Upper lobe of right lung (tissue), 1 donor: ENCODE measurements at places on chromosomes 7 and 10. TPM values are rescaled to one million over a fixed set of nuclear protein-coding genes. Genes with fewer than 3 reads are reported as not detected.

GRCh38 chr10:1643908-1644179, 93.5 kb downstream of the ADARB2 start:
- no peaks in the 10 kb centered on the region for H3K4me1 ChIP-seq
- no peak for DNase-seq
- no peak overlapping the region for H3K4me3 ChIP-seq
- H3K27me3 ChIP-seq: peaks cover 7% of the 10 kb centered on the region

- H3K27ac ChIP-seq: no peak overlapping the region
- no peaks in the 10 kb centered on the region for H3K27me3 ChIP-seq
- DNase-seq: no peak
- no peaks in the 10 kb centered on the region for H3K4me1 ChIP-seq
These were observed 87.4 kb downstream of the BUB3 start for GRCh38 chr10:123241391-123242141.

ORC5 gene
- 13.6 TPM for total RNA-seq

DNA sequence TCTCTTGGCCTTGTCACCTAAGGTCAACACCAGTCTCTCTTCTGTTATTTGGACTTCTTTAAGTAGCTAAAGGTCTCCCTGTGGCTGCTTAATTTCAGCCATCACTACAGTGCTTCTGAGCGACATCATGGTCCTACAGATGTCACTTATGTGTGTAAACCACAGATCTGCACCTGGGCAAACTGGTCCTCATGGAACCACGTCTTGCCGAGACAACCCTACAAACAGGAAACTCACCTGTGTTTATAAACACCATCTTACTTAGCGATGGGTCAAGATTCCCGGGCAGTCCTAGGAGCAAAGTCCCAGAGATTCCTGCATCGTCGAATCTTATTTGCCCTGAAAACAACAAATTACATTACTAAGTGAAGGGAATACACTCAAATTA, 27.8 kb downstream of the KLF6 start:
- H3K27ac ChIP-seq: no peak overlapping the region
- H3K36me3 ChIP-seq: no peaks in the 10 kb centered on the region
- H3K4me1 ChIP-seq: peaks cover 11% of the 10 kb centered on the region
- no peak for DNase-seq
- H3K4me3 ChIP-seq: no peak overlapping the region

DNA sequence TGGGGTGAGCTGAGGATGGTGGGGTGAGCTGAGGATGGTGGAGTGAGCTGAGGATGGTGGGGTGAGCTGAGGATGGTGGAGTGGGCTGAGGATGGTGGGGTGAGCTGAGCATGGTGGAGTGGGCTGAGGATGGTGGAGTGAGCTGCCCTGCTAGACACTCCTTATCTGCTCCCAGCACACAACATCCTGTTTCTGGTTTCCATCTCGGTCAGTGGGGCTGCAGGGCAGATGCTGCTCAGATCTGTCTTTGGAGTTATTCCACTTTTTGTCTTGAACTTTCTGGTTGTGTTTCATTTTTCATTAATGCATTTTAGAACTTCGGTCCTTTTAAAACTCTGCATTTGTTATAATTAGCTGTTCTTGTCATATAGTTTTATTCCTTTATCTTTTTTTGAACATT, 67.9 kb upstream of the ANTXRL start:
- no peaks in the 10 kb centered on the region for H3K4me1 ChIP-seq
- H3K27ac ChIP-seq: no peak overlapping the region
- H3K4me3 ChIP-seq: no peak overlapping the region
- no peak for DNase-seq
- H3K27me3 ChIP-seq: no peaks in the 10 kb centered on the region

DNA sequence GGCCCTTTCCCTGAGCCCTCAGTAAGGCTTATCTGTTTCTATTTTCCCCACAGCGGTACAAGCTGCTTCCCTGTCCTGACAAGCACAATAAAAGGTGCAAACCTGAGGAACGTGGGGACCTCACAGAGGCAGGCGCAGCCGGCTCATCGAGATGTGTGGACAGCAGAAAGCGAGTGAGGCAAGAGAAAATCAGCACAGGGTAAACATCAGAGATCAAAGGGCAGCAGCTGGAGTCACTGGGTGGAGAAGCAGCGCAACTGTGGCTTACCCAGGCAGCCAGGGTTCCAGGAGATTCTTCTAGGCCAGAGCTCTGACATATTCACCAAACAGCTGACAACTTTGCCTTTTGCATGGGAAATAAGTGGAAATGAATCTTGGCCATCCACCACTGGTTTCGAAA, 212.6 kb downstream of the WDR11 start:
- no peak overlapping the region for H3K27ac ChIP-seq
- H3K4me3 ChIP-seq: no peak overlapping the region
- H3K36me3 ChIP-seq: no peaks in the 10 kb centered on the region
- DNase-seq: no peak
- H3K27me3 ChIP-seq: no peaks in the 10 kb centered on the region

- H3K36me3 ChIP-seq: no peaks in the 10 kb centered on the region
- no peak for DNase-seq
- H3K27me3 ChIP-seq: no peaks in the 10 kb centered on the region
These were observed 23.6 kb upstream of the ING3 start for GRCh38 chr7:120926943-120927346.

DNA sequence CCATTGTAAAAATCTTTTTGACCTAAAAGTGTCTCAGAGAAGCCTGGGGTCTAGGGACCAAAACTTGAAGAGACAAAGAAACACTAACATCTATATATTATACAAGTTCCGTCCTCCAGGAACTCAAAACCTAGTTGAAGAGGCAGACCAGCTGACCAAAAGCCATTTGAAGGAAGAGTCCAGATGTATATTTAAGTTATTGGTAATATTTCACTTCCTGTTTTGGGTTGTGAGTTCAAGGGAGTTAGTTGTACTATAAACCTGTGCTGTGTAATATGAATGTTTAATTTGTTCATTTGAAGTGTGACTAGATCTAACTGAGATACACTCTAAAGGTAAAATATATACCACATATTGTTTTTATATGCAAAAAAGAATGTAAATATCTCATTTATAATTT, 45.0 kb downstream of the CDK1 start:
- H3K4me3 ChIP-seq: no peak overlapping the region
- no peak overlapping the region for H3K27ac ChIP-seq
- H3K36me3 ChIP-seq: no peaks in the 10 kb centered on the region
- no peak for DNase-seq
- H3K4me1 ChIP-seq: peaks cover 9% of the 10 kb centered on the region

SLC39A12 gene
- total RNA-seq: 0.29 TPM

DNA sequence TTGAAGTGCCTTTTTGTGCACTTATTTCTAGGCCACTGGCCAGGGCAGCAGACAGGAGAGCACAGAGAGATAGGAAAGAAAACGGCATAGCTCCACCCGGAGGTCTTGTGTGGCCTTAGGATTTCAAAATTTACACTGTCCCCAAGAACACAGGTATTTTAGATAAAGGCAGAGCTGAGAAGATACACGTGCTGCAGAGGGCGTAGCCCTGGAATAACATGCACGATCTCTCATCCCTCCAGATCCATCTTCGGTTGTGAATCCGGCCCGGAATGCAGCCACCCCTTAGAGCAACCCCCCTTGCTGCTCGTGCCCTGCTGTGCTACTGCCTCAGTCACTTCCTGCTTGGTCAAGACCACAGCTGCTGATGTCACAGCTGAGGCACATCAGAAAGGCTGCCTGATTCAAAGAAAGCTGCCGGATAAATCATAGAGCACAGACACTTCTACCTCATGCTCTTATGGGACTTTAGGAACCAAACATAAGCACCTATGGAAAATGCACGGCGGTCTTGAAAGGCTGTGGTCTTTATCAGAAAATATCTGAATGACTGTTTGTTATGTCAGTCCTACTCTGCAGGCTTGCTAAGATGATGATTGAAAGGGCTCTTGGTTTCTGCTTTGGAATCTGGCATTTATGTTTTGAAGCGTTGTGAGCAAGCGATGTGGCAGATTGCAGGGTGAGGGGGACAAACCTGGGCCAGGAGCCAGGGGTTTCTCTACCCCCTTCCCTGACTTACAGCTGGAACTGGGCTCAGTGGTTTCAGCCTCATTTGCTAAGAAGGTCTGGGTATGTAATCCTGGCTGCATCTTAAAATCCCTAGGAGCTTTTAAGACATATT, 152.0 kb downstream of the SVIL start:
- H3K27ac ChIP-seq: no peak overlapping the region
- H3K27me3 ChIP-seq: no peaks in the 10 kb centered on the region
- no peak overlapping the region for H3K4me3 ChIP-seq
- peaks cover 63% of the 10 kb centered on the region for H3K36me3 ChIP-seq
- no peak for DNase-seq
- peaks cover 11% of the 10 kb centered on the region for H3K4me1 ChIP-seq
